ENCODE measurements at places on chromosomes 6 and 20. TPM values are rescaled to one million over a fixed set of nuclear protein-coding genes. Genes with fewer than 3 reads are reported as not detected.

DNA sequence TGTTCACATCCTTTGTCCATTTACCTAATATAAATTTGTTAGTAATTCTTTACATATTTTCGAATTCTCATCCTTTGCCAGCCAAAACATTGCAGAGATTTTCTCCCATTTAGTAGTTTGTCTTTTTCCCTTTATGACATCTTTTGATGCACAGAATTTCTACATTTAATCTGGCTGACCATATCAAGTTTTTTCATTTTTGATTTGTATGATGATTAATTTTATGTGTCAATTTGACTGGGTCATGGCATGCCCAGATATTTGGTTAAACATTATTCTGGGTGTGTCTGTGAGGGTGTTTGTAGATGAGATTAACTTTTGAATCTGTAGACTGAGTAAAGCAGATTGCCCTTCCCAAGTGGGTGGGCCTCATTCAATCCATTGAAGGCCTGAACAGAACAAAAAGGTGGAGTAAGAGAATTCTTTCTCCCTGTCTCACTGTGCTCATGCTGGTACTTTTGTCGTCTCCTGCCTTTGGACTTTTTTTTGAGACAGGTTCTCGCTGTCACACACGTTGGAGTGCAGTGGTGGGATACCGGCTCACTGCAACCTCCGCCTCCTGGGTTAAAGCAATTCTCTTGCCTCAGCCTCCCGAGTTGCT is 72.1 kb upstream of the EPB41L1 start:
- no peak for DNase-seq

GRCh38 chr6:21935561-21936028 is 342.0 kb downstream of the SOX4 start:
- peak; percentile 69 for DNase-seq

GRCh38 chr20:48620507-48621375 is 207.1 kb downstream of the PREX1 start:
- peak; percentile 52 for DNase-seq

GRCh38 chr6:21429291-21429690 is 164.3 kb upstream of the SOX4 start:
- DNase-seq, result no peak

GRCh38 chr6:64890609-64891008 is 816.4 kb downstream of the EYS start:
- DNase-seq, result peak; percentile 47

DNA sequence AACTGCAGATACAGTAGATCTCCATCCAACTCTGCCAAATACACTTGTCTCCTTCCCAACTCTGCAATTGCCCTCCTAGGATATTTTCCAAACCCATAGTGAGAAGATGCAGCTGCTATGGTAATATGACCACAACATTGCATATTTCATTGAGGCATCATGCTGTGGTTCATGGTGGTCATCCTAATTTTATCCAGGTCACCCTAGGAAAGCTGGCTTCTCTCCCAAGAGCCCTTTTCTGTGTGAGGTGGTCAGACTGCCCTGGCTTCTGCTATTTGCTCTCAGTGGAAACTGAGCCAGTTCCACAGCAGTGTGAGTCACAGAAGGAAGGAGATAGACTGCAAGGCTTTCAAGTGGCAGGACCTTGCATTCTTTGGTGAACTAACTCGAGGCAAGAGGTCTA is 5.5 kb downstream of the OGFRL1 start:
- DNase-seq, result peak; percentile 92

- no peak for DNase-seq
Measured at GRCh38 chr6:34967461-34967860, 78.4 kb downstream of the ANKS1A start.

DNA sequence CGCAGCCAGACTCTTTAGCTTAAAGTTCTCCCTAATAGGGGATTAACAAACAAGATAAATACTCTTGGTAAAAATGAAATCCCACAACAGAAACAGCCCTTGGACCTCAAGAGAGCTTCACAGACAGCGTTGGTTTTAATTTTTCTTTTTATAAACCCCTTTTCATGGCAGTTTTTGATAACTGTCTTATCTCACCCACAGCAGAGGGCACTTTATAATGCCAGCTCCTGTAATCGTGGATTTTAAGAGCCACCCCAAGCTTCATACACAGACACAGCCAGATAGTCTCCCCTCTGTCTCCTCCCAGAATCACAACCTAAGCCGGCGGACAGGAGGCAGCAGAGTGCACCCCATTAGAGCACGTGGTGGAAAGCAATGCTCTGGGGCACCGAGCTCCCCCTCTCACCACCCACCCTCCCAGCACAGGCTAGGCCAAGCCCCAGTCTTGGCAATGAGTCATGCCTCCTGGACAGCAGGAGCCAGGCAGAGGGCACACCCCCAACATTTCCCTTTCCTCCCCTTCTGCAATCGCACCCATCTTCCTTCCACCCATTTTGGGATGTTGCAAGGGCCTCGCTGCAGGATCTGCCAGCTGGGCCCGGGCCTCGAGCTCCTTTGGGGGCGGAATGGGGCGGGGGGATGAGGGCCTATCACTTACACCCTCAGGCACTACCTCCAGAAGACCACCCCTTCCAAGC is 2.4 kb downstream of the JAG1 start:
- peak; percentile 94 for DNase-seq

- DNase-seq, result no peak
Measured at GRCh38 chr20:12161734-12162133, 244.0 kb downstream of the BTBD3 start.

DNA sequence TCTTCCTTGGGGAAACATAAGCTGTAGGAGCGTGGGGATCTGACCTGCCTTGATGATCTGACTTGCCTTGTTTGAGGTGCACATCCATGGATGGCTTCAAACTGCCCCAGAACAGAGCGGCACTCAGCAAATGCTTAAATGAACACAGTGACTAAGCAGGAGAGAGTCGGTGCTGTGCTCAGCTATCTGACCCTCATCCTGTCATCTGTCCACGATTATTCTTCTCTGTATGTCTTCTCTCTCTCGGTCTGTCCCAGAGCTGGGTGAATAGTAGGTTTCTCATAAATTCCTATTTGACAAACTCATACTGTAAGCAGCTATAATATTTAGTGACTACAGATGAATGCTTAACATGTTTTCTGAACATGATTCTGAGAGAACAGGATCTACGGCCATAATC is 37.3 kb downstream of the TRAM2 start:
- DNase-seq, result peak; percentile 87

GRCh38 chr20:48478806-48479585 is 348.8 kb downstream of the PREX1 start:
- DNase-seq, result no peak

DNA sequence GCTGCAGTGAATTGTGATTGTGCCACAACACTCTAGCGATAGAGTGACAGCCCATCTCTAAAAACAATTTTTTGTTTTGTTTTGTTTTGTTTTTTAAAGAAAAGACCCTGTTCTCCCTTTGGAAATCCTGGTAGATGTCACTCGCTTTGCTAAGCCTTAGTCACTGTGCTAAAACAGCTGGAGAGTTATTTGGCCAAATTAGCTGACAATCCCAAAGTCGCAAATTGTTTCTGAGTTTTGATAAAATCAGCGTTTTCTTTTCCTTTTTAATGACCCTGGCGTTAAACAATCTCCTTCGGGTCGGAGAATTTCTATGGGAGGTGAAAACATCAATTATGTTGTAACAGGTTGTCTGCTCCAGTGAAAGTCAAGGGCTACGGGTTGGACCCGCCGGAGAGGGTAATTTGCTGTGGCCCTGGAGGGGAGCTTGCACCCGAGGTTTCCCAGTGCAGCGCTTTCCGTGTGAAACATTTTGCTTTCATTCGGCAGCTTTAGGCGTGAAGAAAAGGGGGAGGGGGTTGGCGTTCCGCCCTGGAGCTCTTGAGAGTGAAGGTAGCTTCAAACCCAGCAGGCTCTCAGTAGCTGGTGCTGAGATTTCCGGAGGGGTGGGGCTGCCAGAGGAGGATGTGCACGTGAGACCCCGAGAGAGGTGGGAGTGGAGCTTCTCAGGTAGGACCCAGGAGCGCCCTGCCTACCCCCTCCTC is 296.6 kb downstream of the PHACTR1 start:
- no peak for DNase-seq

DNA sequence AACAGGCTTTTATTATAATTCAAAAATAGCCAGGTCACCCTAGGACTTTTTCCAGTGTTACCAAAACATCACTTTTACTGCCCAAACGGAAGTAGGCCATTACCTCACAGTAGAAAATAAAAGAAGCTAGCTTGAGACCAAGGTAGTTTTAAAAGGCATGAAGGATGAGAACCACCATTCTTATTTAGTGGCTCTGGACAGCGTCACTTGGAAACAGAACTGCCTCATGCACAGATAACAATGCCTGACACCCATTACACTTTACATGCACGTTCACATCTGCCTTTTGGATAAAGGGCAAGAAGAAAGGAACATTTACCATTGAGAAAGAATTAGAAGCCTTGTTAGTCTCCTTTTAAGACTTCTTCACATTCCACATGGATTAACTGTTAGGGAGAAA is 1.9 kb upstream of the PAQR8 start:
- DNase-seq, result no peak

GRCh38 chr6:106512048-106512967 is 117.0 kb downstream of the RTN4IP1 start:
- no peak for DNase-seq

DNA sequence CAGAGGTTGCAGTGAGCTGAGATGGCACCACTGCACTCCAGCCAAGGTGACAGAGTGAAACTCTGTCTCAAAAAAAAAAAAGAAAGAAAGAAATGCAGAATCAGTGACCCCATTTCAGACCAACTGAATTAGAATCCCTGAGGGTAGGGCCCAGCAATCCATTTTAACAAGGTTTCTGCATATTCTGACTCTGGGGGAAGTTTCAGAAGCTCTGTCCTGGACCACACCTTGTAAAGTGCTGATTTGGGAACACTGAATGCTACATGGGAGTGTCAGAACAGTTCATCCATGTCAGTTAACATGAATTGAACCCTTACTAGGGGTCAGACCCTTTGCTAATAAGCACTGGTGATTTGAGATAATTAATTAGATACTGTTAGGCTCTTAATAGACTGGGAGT is 52.0 kb downstream of the SNAP25 start:
- no peak for DNase-seq

GRCh38 chr6:44161997-44162338 is 3.3 kb downstream of the CAPN11 start:
- DNase-seq, result peak; percentile 67

GRCh38 chr20:45449528-45449927 is 20.0 kb upstream of the WFDC2 start:
- no peak for DNase-seq

GRCh38 chr6:129104131-129104530 is 221.2 kb downstream of the LAMA2 start:
- DNase-seq, result peak; percentile 71

- DNase-seq, result no peak
Measured at GRCh38 chr6:157552081-157552747, 171.2 kb downstream of the ZDHHC14 start.

ID1 gene
- 186 TPM for total RNA-seq

TOMM6 gene
- 120 TPM for total RNA-seq

TBXT gene
- total RNA-seq, result not detected

TRIM15 gene
- not detected for total RNA-seq

OR12D3 gene
- total RNA-seq, result not detected

GNMT gene
- total RNA-seq, result not detected

PKIB gene
- 13.1 TPM for total RNA-seq

TMEM244 gene
- 0.28 TPM for total RNA-seq

SLC32A1 gene
- total RNA-seq, result not detected

All from IMR-90 (cell line).